ENCODE measurements at places on chromosomes 2 and 18.

DNA sequence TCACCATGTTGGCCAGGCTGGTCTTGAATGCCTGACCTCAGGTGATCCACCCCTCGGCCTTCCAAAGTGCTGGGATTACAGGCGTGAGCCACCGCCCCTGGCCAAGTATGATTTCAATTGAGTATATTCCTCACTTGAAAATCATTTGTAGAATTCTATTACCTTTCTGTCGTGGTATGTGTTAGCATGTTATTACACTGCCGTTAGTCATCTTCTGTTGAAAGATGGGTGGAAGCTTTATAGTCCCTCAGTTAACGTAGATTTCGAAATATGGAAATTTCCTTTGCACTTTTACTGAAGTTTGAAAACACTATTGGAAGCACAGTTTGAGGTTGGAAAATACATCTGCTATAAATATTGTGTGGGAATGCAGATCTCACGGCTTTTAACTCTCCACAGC lies 14.7 kb downstream of the NIFK start:
- peak; percentile 76 for DNase-seq

DNA sequence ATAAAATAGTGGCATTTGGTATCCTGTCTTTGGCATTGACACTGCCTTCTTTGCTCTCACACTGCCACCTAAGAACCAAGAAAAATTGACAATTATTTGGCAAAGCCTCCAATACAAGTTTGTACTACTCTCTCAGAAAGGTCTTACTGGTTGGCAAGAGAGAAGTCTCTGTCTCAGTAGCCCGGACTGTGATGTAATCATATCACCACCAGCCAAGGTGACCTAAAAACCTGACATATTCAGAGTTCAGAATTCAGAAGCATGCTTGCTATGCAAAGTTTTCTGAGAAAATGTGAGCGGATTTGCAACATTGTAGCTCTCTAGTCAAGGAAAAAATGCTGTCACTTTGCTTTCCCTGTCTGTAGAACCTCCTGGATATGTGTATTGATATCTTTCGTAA lies 196.0 kb downstream of the CDH7 start:
- DNase-seq, result no peak

- DNase-seq, result no peak
These were observed 751 bp upstream of the DNAJC10 start for GRCh38 chr2:182715121-182715891.

- no peak for DNase-seq
These were observed 251.3 kb downstream of the FAM210A start for GRCh38 chr18:13474907-13475545.

DNA sequence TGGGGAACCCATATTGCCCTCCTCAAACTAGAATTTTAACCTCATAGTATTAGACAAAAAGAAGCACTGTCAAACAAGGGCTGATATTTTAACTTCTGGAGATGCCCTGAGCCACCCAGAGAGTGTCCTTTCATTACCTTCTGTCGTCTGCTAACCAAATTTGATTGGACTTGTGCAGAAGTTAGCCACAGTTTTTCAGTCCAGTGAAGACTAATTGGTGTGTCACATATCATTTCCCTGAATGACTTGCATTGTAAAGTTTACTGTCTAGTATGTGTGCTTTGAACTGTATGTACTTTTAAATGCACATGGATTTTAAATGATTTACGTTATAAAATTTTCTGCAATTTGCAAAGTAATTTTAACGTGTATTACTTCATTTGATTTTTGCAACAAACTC lies 646.5 kb downstream of the SATB2 start:
- DNase-seq, result no peak

DNA sequence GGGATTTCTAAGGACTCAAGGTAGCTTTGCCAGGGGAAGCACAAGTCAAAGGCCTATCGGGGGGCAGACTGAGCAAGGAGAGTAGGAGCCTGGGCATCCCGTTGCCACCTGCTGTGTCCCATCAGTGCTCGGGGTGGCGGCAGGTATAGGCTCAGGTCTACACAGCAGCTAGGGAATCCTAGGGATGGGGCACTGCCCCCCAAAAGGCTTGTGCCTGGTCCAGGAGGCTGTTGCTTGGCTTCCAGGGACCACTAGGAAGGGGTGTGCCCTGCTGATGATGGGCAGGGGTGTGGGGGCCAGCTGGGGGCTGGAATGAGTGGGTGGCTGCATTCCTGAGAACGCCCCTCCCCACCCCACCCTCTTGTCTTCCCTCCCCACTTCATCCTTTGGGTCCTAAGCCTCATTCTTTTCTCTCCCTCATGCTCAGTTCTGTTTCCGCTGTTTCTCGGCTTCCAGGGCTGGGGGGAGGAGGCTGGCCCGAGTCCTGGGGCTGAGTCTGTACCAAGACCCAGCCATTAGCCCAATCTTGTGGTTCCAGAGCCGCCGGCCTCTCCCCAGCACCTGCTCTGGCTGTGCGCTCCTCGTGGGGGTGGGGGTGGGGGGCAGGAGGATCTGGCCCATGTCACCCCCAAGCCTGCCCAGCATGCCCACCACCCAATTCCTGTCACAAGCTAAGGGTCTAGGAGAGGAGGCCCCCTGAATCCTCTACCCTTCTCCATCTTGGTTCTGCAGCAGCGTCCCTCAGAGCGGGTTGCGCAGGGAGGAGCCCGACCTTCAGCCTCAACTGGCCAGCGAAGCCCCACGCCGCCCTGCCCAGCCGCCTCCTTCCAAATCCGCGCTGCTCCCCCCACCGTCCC lies 12.8 kb downstream of the SPEG start:
- DNase-seq, result no peak

GRCh38 chr2:26270373-26270772 lies 25.6 kb downstream of the HADHB start:
- no peak for DNase-seq

DNA sequence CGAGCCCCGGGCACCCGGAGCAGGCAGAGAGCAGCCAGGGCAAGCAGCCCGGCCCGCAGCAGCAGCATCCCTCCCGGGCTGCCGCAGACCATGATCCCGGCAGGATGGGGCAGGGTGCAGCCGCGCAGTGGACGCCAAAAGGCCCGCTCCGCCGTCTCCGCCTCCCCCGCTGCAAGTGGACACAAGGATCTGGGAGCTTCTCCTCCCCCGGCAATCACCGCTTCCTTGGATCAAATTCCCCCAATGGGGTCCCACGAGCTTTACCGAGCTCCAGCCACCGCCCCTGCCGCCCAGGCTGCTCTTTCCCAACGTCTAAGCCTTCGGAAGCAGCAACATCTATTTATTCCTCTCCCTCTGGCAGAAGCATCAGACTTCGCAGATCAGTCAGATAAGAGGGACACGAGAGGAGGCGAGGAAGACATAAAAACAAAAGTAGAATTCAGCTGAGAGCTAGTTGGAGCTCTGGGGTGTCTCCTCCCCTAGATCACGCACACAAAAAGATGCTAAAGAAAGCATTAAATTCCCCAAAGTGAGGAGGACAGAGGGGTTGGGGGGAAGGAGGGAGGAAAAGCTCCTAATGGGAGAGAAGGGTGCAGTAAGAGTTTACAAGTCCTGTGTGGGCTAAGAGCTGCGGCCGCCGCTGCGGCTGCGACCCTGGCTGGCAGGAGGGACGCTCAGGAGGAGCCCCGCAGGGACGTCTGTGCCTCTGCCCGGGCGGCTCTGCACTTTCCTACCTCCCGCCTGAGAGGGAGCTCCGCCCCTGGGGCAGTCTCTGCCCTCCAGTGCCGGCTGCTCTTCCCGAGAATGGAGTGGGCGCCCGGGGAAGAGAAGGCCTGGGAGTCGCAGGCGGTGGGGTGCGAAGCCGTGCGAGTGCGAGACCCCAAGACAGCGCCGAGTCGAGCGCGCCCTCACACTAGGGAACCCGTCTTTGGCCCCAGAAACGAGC lies at the start of gene FRZB:
Gene FRZB, minus strand, starts transcription at position 177 of the 946 bp plus-strand sequence. Its CDS starts 85 bp downstream, at position 92.
- peak; percentile 77 for DNase-seq

- DNase-seq, result no peak
These were observed 204.3 kb downstream of the SEPTIN10 start for GRCh38 chr2:109409321-109410038.

DNA sequence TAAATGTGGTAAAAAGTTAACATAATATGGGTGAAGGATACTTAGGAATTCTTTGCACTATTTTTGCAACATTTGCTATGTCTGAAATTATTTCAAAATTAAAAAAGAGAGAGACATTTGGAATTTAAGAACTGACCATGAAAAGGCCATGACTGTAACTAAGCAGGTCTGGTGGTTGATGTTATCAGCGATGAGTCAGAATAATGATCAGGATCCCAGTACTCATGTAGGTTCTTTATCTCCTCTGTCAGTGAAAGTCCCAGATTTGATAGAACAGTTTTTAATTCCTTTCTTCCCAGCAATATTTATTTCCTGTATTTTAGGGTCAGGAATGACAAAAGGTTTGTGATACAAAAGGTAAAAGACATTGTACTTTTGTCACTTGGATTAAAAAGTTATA lies 242.4 kb upstream of the ZNF521 start:
- DNase-seq, result no peak

GRCh38 chr2:233711312-233712008 lies 1.2 kb upstream of the UGT1A5 start:
- DNase-seq, result peak; percentile 79
